Gastroesophageal sphincter (tissue), 4 donors: ENCODE measurements at places on chromosomes 2 and 18. TPM values are rescaled to one million over a fixed set of nuclear protein-coding genes. Genes with fewer than 3 reads are reported as not detected.

The C1QL2 gene
- total RNA-seq: not detected

The SKOR2 gene
- not detected for total RNA-seq

The CRIM1 gene
- total RNA-seq: 150 TPM

The OSR1 gene
- 30.7 TPM for total RNA-seq

The MAB21L4 gene
- total RNA-seq: not detected

The MDH1B gene
- total RNA-seq: 1.2 TPM

The TUBA4B gene
- total RNA-seq: not detected

The BCL11A gene
- total RNA-seq: 10.6 TPM

- ATAC-seq: no peak
Observed at GRCh38 chr18:10299643-10300042, 154.8 kb upstream of the APCDD1 start.

GRCh38 chr2:160615706-160616105 is 122.1 kb upstream of the RBMS1 start:
- no peak for ATAC-seq

DNA sequence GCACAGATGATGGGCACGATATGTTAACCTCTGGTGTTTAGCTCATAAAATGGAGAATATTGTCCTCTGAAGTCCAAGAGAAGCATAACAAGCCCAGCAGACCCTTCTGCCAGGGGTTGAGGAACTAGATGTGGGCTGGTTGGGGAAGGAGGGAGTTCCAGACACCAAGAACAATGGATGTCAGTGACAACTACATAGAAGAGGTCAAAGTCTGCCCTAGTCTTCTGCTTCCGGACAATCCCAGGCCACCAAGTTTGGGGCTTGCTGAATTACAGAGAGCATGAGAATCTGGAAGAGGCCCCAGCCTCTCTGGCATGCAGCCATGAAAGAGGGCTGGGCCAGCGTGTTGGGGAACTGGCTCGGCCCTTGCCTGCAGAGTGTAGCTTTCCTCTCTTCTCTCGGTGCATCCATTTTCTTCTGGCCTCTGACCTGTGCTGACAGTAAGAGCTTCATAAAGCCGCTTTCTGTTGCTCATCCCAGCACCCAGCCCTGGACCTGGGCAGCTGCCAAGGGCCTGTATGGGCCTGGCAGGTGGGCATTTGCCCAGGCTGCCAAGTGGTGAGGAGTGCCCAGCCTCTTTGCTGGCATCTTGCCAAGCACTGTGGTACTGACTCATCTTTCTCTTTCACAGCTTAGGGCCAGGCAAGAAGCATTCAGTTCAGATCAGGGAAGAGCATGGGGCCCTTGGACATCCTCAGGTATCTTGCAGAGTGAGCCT is 14.6 kb upstream of the LAPTM4A start:
- ATAC-seq: peak; percentile 26

- ATAC-seq: no peak
Observed at GRCh38 chr2:175698061-175698460, 304.0 kb downstream of the LNPK start.

DNA sequence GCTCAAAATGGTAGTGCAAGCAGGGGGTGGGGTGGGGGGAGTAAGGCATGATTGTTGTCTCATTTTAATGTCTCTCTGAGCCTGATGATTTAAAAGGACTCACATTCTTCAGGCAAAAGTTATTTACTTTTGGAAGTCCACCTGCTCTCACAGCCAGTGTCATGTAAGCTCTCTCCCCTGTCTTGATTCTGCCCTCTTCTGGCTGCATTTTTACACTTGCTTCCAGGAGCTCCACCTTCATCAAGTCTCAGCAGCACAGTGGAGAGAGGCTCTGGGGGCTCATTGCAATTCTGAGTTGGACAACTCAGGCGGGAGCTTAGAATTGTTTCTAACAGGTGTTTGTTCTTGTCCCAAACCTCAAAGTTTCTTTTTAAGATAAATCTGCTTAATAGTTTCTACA is 39.2 kb downstream of the GNAL start:
- ATAC-seq: no peak

GRCh38 chr18:75829091-75829490 is 401.6 kb upstream of the SMIM21 start:
- ATAC-seq: no peak

DNA sequence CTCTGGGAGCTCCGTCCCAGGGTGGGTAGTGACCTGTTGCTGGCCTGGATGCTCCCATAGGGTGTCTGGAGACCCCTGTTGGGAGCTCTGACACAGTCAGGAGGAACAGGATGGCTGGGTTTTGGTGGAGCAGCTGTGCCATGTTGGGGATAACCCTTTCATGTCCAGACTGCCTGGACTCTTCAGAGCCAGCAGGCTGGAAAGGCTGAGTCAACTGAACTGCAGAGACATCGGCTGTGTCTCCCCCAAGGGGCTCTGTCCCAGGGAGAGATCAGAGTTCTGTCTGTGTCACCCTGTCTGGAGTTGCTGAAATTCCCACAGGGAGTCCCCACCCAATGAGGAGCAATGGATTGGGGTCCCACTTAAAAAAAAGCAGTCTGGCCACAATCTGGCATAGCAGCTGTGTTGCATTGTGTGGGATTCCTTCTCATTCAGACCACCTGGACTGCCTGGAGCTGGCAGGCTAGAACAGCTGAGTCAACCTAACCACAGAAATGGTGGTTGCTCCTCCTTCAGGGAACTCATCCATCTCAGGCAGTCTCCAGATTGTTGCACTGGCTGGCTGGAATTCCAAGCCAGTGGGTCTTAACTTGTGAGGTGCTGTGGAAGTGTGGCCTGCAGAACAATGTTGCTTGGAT is 37.2 kb downstream of the AGPS start:
- no peak for ATAC-seq

- no peak for ATAC-seq
Observed at GRCh38 chr2:237815637-237816036, 17.1 kb downstream of the RBM44 start.

DNA sequence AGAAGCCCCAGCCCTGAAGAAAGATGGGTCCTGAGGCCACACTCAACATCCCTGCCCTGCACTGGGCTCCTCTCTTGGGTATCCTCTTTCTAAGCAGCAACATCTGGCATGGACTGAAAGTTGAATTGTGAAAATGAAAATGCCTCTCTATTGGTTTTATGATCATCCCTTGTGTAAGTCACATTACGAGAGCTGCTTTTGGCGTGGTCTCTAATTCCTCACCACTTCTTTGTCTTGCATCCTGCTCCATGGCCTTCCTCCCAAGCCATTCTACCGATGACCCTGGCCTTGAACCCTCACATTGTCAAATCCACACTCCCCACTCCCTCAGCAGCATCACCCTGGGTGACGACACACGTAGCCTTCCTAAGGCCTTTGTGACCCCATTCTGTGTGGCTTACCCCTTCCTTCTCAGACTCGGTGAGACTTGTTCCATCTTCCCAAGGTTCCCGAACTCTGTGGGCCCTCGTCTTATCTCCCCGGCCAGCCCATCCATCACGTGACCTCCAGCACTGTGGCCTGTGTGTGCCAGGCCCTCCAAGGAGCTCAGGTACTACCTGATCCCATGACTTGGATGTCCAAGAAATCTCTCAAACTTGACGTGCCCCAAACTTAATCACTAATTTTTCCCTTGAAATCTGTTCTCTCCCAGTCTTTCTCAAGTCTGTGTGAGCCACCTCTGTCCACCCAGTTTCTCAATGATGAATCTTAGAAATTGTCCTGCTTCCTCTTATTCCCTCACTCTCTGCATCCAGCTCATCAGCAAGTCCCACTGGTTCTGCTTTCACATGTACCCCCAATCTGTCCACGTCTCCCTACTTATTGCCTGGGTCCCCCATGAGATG is 194.7 kb upstream of the HS6ST1 start:
- no peak for ATAC-seq

GRCh38 chr2:159753797-159754196 is 41.5 kb downstream of the MARCHF7 start:
- ATAC-seq: no peak

GRCh38 chr2:69434753-69435152 is 2.5 kb downstream of the NFU1 start:
- ATAC-seq: no peak

- no peak for ATAC-seq
Observed at GRCh38 chr18:73614812-73615211, 532.8 kb downstream of the FBXO15 start.

DNA sequence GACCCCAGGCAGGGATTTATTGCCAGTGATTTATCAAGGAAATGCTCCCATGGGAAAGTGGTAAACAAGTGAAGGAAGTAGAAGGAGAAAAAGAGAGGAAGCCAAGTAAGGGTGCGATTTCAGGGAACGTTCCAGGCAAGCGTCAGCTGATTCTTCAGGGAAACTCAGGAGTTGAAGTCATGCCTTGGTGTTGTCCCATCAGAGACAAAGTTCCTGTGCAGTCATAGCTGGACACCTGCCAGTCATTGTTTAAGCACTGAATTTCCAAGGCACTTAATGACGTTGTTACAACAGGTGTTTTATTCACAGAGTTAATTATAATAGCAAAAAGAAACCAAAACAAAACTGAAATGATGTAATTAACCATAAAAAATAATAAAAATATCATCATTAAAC is 381.8 kb upstream of the CRIM1 start:
- no peak for ATAC-seq

DNA sequence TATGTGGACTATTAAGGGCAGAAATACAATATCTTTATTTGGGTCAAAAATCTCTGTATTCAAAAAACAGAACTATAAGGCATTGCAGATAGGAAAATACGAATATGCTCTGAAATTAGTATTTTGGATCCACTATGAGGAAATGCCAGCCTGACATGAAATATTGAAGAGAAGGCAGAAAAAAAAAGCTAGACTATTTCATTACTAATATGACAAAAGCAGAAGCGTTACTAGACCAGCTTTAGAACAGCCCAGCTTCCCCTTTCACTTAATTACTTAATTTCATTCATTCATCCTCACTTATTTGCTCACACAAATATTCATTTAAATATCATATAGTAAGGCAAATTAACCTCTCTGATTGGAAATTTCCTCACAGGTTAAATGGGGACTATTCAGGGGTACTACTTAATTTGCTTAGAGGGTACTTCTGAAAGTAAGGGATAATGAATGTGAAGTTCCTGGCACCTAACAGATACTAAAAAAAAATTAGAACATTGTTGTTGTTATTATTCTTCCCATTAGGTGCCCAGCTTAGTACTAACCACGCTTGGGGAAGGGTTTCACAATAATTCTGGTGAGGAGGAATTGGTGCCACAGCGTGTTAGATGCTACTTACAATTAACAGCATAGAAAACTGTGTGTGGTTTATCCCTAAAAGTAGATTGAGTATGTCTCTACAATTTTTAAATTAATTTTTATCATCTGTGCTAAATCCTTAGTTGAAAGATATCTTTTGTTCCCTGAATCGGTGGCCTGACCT is 71.1 kb upstream of the CTLA4 start:
- peak; percentile 22 for ATAC-seq

DNA sequence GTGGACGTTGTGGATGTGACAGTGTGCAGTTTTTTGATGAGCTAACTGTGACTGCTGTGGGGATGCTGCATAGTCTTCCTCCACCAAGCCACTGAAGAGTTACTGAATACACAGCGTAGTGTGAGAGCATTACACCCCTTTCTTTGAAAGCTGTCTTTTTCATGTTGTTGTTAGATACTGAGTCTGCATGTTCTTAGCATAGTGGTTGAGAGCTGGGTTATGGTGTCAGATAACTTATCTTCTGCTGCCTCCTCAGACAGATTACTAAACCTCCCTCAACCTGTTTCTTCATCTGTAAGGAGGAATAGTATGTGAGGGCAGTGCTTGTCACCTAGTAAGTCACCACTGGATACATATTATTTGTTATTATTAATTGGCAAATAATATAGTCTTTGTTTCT is 63.2 kb downstream of the CEP192 start:
- no peak for ATAC-seq

DNA sequence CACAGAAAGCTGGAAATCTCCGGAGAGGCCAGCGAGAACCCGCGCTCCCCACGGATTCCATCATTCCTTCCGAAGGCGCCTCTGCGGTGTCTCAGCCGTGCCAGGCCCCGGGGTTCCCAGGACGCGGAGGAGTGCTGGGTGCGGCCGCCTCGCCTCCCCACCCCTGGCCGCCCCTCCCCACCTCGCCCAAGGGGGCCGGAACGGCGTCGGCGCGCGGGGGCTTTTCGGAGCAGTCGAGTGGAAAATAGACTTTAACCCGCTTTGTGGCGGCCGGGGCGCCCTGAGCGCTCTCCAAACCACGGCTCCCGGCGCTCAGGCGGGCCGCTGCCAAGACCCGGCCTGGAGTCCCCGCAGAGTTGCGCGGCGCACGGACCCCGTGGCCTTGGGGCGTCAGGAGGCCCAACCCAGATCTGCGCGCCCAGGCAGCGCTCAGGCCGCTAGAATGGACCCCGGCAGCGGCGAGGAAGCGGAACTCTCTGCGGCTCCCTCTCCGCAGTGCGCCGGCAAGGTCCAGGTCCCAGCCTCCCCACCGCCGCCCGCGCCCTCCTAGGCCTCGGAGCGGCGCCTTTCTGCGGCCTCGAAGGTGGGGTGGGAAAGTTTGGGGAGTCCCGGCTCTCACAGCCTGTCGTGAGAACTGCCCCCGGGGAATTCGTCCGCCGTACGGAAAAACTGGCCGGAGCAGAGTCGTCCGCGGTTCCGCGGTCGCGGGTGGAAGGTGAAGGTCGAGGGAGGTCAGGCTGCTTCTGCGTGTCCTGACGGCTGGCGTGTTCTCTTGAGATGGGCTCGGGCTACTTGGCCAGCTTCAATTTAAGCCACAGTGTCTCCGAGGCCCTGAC is 1.2 kb upstream of the EMX1 start:
- peak; percentile 27 for ATAC-seq

DNA sequence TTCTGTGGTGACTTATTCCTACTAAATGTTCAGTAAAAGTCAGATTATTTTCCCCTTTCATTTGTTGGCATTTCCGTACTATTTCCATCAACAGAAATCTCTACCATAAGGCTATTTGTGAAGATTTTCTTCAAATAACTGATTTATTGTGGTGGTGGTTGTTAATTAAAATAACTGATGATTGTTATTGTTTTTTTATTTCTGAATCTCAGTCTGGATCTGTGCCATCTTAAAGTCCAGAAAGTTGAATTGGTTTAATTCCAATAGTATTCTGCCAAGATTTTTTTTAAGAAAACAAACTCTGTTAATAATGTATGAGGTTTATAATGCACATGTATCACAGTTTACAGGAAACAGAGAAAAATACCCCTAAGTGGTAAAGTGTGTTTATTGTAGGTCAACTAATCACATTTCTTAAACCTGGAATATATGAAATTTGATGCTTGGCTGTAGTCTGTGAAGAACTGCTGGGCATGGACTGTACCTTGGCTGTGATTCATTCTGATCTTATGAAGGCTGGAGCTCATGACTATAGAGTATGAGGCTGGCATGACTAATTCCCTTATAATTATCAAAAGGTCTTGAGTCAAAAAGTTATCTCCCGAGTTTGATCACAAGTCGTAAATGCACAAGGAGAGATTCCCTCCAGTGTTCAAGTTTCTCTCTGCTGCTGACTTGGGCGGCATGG is 134.2 kb upstream of the RND3 start:
- ATAC-seq: no peak

DNA sequence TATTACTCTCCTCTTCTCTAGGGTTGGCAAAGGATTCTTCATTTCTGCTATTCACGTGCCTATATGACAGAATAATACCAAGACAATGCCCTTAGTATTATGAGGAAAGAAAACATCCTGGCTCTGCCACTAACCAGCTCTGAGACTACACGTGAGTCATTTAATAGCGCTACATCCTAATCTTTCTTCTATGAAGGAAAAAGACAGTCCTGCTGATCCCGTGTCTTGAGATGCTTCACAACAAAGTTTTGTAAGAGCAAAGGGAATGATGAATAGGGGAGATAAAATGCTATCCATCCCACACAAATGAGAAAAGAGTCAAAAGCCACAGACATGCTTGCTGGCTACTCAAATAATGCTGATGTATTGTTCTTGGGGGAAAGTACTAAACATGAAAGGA is 152.8 kb downstream of the PID1 start:
- no peak for ATAC-seq
